ENCODE measurements at places on chromosomes 7 and 10.
A peak's percentile ranks its signal among the peaks of the same experiment; 100 is the strongest.

GRCh38 chr10:84296091-84296981 lies 32.1 kb upstream of the CCSER2 start:
- no peak for DNase-seq

- DNase-seq, result no peak
Measured at GRCh38 chr10:71996592-71997371, 32.6 kb downstream of the CHST3 start.

- DNase-seq, result no peak
Measured at GRCh38 chr7:123637878-123638277, 17.8 kb upstream of the LMOD2 start.

- DNase-seq, result no peak
Measured at GRCh38 chr7:92464515-92464914, 13.2 kb downstream of the ERVW-1 start.

DNA sequence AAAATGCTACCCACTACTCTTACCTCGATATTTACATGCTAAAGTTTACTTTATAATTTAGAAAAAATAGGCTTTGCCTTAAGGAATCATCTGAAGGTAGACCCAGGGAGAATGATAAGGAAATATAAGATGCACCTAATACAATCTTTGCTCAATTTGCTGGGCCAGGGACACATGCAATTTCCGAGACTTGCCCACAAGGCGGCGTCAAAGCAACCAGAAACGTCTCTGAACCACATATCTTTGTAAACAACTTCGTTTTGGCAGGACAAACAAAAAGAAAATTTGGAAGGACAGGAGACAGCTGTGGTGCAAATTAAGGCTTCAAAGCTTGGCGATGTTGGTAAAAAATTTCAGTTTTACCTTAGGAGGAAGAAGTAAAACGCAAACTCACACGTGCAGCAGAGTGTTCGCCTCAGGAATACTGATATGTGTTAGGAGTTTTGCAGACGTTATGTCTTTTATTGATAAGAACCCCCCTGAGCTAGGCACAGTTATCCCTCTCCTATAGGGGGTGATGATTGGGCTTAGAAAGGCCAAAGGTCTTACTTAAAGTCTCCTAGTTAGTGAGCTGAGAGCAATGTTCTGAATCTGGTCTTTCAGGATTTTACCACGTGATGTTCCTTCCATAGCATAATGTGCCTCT lies 134.3 kb downstream of the PRKCQ start:
- DNase-seq, result peak; percentile 17

GRCh38 chr10:118107541-118107940 lies 60.8 kb upstream of the RAB11FIP2 start:
- no peak for DNase-seq

Data from body of pancreas (tissue), 4 donors.